GM23248 (cell line): ENCODE measurements at places on chromosomes 6 and 20. TPM values are rescaled to one million over a fixed set of nuclear protein-coding genes. Genes with fewer than 3 reads are reported as not detected.

GRCh38 chr20:50186151-50186885, 4.3 kb upstream of the CEBPB start:
- H3K4me3 ChIP-seq, result no peak overlapping the region
- no peaks in the 10 kb centered on the region for H3K4me1 ChIP-seq
- no peak overlapping the region for H3K27ac ChIP-seq
- DNase-seq, result peak; percentile 85
- H3K27me3 ChIP-seq, result no peaks in the 10 kb centered on the region

The ZFP57 gene
- not detected in 2 replicates for total RNA-seq

DNA sequence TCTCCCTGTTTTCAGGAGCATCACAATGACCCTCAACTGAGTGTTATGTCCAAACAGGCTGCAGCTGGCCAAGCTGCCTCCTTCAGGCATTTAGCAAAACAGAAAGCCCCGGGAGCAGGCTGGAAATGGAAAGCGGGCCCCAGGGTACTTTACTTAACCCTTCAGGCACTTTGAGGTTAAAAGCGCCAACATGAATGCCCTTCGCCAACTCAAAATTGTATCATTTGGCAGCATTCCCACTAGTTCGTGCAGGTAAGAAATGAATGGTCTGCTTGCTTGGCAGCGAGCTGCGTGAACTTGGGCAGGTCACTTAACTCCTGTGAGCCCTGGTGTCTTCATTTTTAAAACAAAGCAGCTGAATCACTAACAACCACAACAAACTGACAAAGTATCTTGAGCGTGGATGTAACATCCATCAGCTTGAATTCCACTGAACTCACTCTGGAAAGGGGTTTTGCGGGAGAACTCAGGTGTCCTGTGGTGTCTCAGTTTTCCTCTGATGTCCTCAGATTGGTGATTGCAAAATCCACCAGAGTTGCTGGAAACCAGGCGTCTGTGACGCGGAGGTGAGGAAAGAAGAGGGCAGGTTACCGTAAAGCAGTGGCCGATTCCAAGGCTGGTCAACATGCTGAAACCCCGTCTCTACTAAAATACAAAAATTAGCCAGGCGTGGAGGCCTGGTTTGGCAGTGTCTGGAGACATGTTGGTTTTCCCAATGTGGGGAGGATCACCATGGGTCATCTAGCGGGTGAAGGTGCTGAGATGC, 118.8 kb upstream of the ZNF217 start:
- no peak overlapping the region for H3K4me3 ChIP-seq
- H3K4me1 ChIP-seq, result peaks cover 11% of the 10 kb centered on the region
- H3K27me3 ChIP-seq, result no peaks in the 10 kb centered on the region
- H3K27ac ChIP-seq, result no peak overlapping the region
- no peaks in the 10 kb centered on the region for H3K36me3 ChIP-seq
- no peak for DNase-seq

- no peaks in the 10 kb centered on the region for H3K36me3 ChIP-seq
- peak overlapping the region; percentile 36 for H3K4me3 ChIP-seq
- H3K4me1 ChIP-seq, result peaks cover 22% of the 10 kb centered on the region
- no peaks in the 10 kb centered on the region for H3K27me3 ChIP-seq
- peak; percentile 93 for DNase-seq
These were observed 23.9 kb downstream of the ADTRP start for GRCh38 chr6:11754625-11755271.

DNA sequence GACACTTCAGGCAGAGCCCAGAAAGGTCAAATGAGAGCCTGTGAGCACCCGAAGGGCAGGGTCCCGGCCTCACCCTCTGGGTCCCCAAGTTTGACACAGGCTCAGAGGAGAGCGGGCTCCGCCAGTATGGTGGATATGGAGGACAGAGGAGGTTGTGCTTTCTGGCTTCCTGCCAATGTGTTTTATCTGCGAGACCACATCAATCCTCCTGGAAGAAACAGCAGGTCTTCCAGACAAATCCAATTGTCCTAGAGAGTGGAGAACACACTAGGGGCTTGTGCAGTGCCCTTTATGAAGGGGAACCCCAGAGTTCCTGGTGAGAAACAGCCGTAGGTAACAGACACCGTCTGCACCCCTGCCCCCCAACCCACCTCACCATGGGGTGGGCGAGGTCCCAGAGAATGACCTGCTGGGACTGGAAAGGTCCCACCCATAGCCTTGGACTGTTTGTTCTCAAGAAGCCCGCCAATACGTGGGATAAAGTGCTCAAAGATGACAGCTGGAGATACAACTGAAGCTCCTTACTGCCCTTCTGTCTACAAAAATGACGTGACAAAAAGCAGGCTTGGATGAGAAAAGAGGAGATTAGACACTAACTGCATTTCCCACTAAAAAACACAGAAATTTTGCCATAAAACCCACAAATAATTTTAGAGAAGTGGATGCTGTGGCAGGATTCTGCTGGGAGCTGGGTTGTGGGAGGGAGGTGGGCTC, 23.9 kb upstream of the SSTR4 start:
- no peak overlapping the region for H3K27ac ChIP-seq

GRCh38 chr6:88702956-88703556, 260.4 kb downstream of the RNGTT start:
- DNase-seq, result no peak
- H3K27ac ChIP-seq, result no peak overlapping the region
- no peak overlapping the region for H3K4me3 ChIP-seq

DNA sequence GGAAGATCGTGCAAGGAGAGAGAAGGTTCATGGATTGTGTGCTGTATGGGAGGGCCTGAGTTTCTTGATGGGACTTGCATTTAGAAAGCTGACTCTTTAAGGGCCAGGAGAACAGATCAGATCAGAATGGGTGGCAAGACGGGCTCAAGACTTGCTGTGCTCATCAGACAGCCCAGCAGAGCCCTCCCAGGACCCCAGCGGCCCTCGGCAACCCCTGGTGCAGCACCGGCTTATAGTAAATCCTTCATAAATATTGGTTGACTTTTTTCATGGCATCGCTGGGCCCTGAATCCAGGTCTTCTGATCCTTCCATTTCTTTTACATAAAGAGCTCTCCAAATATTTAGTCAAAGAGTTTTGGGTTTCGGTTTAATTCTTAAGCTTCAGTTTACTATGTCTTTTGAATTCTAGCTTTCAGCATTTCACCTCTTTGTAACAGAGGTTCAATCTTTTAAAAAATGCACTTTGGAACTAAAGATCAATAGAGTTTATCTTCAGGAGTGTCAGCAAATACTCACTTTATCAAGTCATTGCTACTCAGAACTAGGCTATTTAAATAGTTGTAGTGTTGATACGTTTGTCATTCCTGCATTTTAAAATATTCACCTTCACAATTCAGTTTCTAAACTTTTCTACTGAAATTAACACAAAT, 205.6 kb downstream of the ZDHHC14 start:
- H3K4me1 ChIP-seq, result no peaks in the 10 kb centered on the region
- H3K4me3 ChIP-seq, result no peak overlapping the region
- DNase-seq, result no peak
- no peaks in the 10 kb centered on the region for H3K36me3 ChIP-seq

GRCh38 chr6:111474106-111474505, 8.9 kb downstream of the REV3L start:
- H3K36me3 ChIP-seq, result no peaks in the 10 kb centered on the region
- no peak for DNase-seq
- no peak overlapping the region for H3K27ac ChIP-seq
- H3K4me3 ChIP-seq, result no peak overlapping the region

The OVOL2 gene
- total RNA-seq, result not detected in 2 replicates

- H3K27ac ChIP-seq, result no peak overlapping the region
- peak; percentile 26 for DNase-seq
- peaks cover 33% of the 10 kb centered on the region for H3K4me1 ChIP-seq
- H3K27me3 ChIP-seq, result no peaks in the 10 kb centered on the region
- no peak overlapping the region for H3K4me3 ChIP-seq
These were observed 8.3 kb downstream of the PHF3 start for GRCh38 chr6:63643862-63644261.

The TMEM217 gene
- total RNA-seq, result 1.2 and 4.6 TPM in 2 replicates

The PRL gene
- not detected in 2 replicates for total RNA-seq

- no peaks in the 10 kb centered on the region for H3K36me3 ChIP-seq
- H3K4me1 ChIP-seq, result peaks cover 45% of the 10 kb centered on the region
- H3K27ac ChIP-seq, result peak overlapping the region; percentile 99
- peak overlapping the region; percentile 41 for H3K4me3 ChIP-seq
These were observed 28.6 kb downstream of the PPARD start for GRCh38 chr6:35370785-35371493.

The WFDC2 gene
- total RNA-seq, result not detected in 2 replicates

DNA sequence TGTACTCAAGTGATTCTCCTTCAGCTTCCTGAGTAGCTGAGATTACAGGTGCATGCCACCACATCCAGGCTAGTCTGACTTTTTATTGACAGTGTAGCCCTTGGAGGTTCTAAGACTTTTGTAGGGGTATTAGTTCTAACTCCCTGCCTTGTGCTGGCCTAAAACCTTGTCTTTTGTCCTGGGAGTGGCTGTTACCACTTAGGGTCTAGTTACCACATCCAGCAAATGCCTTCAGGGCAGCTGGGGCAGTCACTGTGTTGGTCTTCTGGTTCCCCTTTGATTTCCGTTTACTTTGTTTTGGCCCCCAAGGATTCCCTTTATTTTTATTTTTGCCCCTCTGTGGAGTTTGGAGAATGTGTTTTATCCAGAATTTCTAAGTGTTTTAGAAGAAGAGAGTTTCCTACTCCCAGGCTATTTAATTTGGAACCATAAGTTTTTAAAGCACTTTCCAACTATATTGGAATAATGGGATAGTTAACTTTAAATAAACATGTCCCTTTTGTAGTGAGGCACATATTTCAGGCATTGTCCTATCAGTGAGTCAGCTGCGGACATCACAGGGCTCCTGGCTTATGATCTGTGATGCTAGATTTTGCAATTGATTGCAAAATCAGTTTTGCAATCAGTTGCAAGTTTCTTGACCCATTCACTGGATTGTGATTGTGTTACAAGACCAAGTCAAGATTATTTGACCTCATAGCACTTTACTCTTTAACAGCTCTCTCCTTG, 25.0 kb downstream of the IL22RA2 start:
- H3K27me3 ChIP-seq, result no peaks in the 10 kb centered on the region
- H3K4me1 ChIP-seq, result peaks cover 12% of the 10 kb centered on the region
- H3K36me3 ChIP-seq, result no peaks in the 10 kb centered on the region
- no peak overlapping the region for H3K4me3 ChIP-seq
- peak; percentile 63 for DNase-seq

- no peak overlapping the region for H3K27ac ChIP-seq
- no peak overlapping the region for H3K4me3 ChIP-seq
- no peaks in the 10 kb centered on the region for H3K36me3 ChIP-seq
- no peaks in the 10 kb centered on the region for H3K27me3 ChIP-seq
- peaks cover 11% of the 10 kb centered on the region for H3K4me1 ChIP-seq
- DNase-seq, result peak; percentile 58
These were observed 44.9 kb upstream of the FAM83B start for GRCh38 chr6:54801669-54802068.

DNA sequence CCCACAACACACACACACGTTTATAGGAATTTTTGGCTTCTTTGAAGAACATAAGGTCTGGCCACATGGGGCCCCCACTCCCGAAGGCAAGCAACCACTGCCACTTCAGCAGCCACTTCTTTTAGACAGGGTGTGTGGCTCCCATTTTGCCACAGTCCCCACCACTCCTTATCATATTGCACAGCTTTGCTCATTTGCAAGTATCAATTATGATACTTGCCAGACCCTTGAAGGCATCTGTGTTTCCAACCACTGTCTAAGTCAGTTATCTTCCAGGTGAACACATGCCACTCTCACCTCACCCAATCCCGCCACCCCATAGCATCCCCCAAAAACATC, 73.1 kb downstream of the NOL4L start:
- H3K4me3 ChIP-seq, result no peak overlapping the region
- H3K27me3 ChIP-seq, result no peaks in the 10 kb centered on the region
- no peak for DNase-seq
- H3K36me3 ChIP-seq, result no peaks in the 10 kb centered on the region
- H3K27ac ChIP-seq, result no peak overlapping the region

DNA sequence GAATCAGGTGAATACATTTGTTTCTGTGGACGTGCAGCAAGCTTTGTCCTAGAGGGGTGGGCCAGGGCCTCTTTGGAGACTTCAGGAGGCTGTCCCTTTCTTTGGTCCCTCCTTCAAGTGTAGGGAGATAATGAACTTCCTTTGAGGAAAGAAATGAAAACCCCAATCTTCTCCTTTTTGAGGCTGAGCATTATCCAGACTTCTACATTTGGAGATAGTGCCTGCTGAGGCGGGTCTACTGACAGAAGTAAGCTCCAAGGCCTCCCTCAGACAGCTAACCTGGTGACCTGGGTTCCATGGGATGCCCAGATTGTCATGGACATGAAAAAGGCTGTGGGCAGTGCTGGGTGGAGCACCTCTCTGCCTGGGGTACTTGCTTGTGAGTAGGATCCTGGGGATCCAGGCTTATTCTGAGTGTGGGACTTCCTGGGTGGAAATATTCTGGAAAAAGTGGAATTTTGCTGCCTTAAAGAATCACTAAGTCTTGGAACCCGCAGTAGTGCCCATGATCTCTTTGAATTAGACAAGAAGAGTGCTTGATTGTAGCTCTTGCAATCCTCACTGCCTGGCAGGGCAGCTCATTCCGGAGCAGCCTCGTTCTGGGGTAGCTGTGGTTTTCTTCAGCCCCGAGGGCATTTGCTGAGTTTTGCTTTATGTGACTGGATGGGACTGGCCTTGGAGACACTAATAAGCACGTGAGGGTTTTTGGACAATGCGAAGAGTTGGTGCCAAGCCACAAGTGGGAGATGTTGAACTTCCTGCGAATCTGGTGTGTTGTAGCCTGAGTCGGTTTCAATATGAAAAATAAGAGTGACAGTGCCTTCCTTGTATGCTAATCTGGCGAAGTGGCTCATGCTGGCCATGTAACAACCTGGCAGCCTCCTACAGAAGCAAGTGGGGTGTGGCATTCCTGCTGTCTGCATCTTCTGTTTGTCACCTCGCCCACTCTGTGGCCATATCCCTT, 28.1 kb downstream of the SNRNP48 start:
- DNase-seq, result peak; percentile 94
- H3K27ac ChIP-seq, result peak overlapping the region; percentile 31
- no peaks in the 10 kb centered on the region for H3K36me3 ChIP-seq
- peak overlapping the region; percentile 36 for H3K4me3 ChIP-seq
- H3K27me3 ChIP-seq, result no peaks in the 10 kb centered on the region

DNA sequence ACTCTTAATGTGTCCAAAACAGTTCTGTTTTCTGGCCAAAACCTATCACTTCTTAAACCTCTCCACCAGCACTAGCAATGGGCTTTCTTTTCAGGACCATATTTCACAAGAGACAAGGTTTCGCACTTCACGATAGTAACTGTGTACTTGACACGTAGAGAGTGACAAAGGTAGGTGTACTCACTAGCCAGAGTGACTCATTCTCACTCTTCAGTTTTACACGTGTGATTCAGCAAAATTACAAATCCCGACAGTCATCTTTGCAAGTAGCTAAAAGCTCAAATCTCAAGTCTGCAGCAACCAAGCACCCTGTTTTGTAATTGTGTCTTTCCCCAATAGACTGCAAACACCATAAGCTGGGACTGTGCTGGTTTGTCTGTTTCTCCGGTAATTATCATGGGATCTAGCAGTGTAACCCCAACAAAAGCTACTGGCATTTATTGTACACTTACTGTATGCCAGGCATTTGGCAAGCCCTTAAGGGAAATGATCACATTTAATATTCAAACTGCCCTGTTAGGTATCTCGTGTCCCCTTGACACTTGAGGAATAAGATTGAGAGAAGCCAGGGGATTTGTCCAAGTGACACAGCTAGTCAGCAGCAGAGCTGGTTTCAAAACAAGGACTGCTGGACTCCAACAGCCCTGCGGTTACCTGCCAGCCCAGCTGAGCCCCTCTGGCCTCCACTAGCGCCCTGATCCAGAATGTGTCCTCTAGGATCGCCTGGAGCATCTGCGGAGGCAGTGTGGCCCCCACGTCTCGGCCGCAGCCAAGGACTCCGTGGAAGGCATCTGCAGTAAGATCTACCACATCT, 9.9 kb downstream of the PCIF1 start:
- H3K36me3 ChIP-seq, result peaks cover 20% of the 10 kb centered on the region; the same call in 1 of the 2 replicates
- peaks cover 13% of the 10 kb centered on the region; the same call in 1 of the 2 replicates for H3K4me1 ChIP-seq
- DNase-seq, result peak; percentile 85
- no peaks in the 10 kb centered on the region for H3K27me3 ChIP-seq
- no peak overlapping the region for H3K4me3 ChIP-seq
